ENCODE measurements at places on chromosomes 4 and X.

GRCh38 chr4:110627977-110628662, 5.2 kb upstream of the PITX2 start:
- DNase-seq, result no peak

DNA sequence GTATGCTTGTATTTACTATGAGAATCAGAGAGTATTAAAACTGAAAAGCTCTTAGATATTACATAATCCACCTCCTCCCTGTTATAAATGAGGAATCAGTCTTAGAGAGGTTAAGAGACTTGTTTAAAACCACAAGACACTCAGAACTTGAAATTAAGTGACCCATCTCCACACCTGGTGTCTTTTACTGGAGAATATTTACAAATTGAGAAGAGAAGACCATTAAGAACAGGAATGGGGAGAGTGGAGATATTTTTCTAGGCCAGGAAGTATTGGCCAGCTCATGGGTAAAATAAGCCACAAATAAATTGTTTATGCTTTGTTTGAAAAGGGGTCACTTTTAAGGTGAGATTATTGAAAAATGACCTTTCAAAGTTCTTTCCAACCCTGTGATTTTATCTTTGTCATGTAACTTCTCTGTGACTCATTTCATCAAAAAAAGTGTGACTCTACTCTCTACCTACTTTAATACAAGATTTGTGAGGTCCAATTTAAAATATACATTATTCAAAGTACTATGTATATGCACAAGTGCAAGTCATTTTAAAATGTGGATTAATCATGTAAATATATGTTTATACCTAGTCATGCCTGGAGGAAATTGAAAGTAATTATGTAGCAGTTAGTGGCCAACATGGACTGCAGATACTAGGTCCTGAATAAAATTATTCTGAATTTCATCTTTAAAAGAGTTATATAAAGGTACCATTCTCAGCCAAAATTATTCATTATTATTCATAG, 15.9 kb upstream of the COX7B2 start:
- DNase-seq, result no peak

GRCh38 chrX:44253575-44253942, 89.9 kb downstream of the EFHC2 start:
- no peak for DNase-seq

DNA sequence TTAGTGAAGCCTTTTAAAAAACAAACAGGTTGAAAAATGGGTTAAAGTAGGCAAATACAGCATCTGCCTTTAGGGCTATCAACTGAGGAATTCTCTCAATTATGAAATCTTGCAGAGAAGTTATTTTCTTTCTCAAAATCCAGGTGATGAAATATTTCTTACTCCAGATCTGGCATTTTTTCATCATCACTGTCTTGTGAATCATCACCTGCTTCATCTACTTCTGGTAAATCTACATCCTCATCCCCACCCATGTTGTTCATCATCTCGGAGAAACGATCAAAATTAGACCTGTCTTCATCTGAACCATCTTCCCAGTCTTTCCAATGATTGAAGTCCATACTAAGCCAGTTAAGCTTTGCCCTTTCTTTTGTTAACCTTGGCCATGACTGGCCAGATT, 33.3 kb upstream of the HPF1 start:
- no peak for DNase-seq

DNA sequence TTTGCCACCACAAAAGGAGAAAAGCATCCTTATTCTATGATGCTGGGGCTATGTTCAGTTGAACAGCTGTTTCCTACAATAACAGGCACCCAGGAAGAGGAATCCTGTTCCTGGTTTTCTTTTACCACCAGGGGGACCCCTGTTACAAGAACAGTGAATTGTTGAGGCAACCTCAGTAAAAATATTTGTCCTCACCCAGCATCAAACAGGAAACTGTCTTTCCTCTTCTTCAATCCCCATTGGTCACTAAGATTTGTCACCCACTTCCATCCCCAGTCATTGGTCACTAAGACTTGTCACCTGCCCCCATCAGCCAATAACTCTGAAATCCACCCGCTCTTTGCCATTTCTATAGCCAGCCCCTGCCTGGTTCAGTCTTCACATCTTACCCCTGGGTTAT, 143.5 kb upstream of the GALNT7 start:
- DNase-seq, result peak; percentile 58

GRCh38 chrX:71182871-71183270, 38.2 kb downstream of the NLGN3 start:
- no peak for DNase-seq

- no peak for DNase-seq
These were observed 2.4 kb downstream of the ANKRD50 start for GRCh38 chr4:124710015-124710741.

DNA sequence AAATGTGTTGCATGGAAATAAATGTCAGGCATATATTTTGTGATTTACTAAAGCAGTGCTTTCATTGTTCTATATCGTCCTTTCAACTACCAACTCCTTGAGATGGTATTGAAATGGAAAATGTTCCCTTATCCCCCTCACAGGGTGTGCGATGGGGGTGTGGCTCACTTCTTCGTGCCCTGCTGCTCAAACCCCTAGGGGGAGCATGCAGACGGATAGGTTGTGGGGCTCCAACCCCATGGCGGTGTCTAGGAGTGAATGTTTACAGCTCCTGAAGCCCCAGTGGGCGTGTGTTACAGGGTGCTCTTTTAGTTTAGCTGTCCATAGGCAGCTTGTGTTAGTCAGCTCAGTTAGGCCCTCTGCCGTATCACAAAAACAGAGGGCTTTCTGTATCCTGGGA, 287.7 kb upstream of the EMCN start:
- DNase-seq, result no peak

- no peak for DNase-seq
These were observed 16.5 kb upstream of the VAMP7 start for GRCh38 chrX:155864655-155865054.

- DNase-seq, result no peak
These were observed 33.0 kb downstream of the NOP14 start for GRCh38 chr4:2930135-2930757.

DNA sequence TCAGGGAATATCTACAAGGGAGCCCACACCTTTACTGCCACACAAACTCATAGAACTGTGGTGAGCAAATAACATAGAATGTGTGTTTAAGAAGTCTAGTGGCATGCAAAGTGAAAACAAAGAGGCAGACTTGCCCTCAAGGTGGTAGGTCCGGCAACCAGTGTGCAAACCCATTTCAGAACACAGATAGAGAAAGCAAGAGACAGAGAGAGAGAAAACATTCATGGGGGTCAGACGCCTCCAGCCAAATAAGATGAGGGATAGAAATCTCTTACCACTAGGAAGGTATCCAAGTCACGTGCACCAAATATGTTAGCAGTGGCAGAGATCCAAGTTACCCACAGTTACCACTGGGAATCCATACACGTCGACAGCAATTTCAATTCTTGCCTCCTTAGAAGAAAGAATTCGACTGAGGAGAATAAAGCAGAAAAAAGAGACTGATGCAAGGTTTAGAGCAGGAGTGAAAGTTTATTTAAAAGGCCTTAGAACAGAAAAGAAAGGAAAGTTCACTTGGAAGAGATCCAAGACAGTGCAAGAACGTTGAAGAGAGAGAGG, 252.8 kb downstream of the NAP1L3 start:
- DNase-seq, result no peak

- DNase-seq, result no peak
These were observed 29.6 kb downstream of the PDGFC start for GRCh38 chr4:156941940-156942548.

- DNase-seq, result no peak
These were observed 107.3 kb upstream of the PRDX4 start for GRCh38 chrX:23559975-23560374.

- DNase-seq, result no peak
These were observed 5.7 kb upstream of the SPANXN2 start for GRCh38 chrX:143726296-143726695.

GRCh38 chrX:53859890-53860289, 173.4 kb upstream of the HUWE1 start:
- DNase-seq, result no peak

DNA sequence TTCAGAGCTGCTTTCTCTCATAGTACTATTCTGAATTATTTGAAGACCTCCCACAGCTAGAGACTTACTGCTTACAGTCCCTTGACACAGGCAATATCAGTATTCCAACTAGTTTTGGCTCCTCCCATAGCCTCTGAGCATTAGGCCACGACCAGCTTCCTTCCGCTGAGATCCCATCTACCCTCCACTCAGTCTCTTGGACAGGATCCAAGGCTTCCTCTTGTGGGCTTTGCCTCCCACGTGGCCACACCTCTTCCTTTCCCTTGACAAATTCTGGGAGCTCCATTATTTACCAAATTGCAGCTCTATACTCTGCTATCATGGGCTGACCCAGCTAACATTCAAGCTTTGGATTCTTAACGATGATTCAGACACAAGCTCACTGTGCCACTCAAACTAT, 470.4 kb upstream of the GALNT7 start:
- DNase-seq, result no peak

DNA sequence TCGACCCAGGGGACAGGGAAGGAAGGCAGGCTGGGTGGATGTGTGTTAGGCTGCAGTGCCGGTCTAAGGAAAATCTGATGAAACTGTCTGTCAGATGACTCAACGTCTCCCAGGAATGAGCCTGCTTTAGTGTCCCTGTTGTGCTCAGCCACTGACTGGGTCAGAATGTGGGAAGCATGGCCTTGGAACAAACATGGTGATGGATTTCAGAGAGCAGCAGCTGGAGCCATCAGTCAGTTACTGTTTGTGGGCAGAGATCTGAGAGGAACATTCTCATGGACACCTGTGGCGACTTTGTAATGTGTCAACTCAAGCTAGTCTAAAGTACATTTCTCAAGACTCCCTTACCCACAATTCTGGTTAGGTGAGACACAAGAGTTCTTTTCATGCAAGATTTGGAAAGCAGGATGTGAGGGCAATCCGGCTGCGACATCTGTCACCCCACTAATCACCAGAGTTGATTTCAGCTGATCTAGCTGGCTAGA, 63.2 kb downstream of the ANAPC10 start:
- no peak for DNase-seq

- no peak for DNase-seq
These were observed 70.3 kb downstream of the RWDD4 start for GRCh38 chr4:183588691-183589090.

GRCh38 chrX:9947131-9947794, 19.9 kb upstream of the CLDN34 start:
- no peak for DNase-seq

- no peak for DNase-seq
These were observed 71.7 kb downstream of the ENOX2 start for GRCh38 chrX:130831347-130831722.
